ENCODE measurements at places on chromosomes 1 and 21. TPM values are rescaled to one million over a fixed set of nuclear protein-coding genes. Genes with fewer than 3 reads are reported as not detected.

- ATAC-seq = no peak
These were observed 496.4 kb downstream of the SETD4 start for GRCh38 chr21:35563885-35564451.

DNA sequence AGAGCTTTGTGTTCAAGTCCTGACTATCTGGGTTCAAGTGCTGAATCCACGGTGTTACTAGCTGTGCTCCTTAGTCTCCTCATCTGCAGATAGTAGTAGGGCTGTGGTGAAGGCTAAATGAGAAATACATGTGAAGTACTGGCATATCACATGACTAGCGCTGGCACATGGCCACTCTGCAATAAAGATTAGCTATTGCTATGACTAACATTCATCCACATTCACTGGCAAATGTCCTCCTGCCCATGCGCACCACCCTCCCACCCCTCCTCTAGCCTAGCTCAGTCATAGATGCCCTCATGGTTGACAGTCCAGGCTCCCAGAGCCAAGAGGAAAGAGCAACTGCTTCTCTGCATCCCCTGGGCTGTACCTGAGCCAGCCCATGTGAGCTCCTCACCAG, 8.5 kb upstream of the COL8A2 start:
- no peak for ATAC-seq

- no peak for ATAC-seq
These were observed 121.7 kb upstream of the FOXD3 start for GRCh38 chr1:63200676-63201075.

DNA sequence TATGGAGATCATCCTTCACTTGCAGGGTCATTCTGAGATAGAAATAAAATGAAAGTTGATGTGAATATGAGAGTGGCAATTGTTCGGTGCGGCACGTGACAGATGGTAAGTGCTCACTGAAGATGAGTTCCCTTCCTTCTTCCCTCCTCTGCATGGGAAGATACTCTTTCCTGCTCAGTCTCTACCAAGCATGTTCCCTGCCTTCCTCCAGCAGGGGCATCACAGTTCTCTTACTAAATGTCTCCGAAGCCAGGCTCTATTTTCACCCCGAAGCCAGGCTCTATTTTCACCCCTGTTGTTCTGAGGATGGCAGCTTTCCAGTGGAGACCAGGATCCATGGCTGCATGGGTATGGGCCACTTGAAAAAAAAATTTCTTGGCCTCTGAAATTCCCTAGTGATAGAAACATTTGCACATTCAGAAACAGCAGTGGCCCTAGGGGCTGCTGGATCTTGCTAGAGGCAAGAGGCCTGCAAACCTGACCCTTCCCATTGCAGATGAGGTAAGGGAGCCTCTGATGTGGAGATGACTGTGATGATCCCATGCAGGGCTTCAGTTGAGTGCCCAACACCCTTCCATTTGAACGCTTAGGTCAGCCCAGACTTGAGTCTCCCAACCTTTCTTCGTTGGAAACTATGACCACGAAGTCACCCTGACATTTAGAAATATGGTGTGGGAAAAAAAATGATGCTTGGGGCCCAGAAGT, 123.7 kb upstream of the HMGB4 start:
- no peak for ATAC-seq

GRCh38 chr1:156122519-156123355, 8.2 kb downstream of the LMNA start:
- ATAC-seq = no peak

- no peak for ATAC-seq
These were observed 88.1 kb upstream of the SPATA6 start for GRCh38 chr1:48560116-48560515.

GRCh38 chr1:207670997-207671396, 26.1 kb downstream of the CR1L start:
- ATAC-seq = no peak

- no peak for ATAC-seq
These were observed 9.1 kb downstream of the ASPM start for GRCh38 chr1:197137322-197137721.

The BTG3 gene
- total RNA-seq = 64.6 TPM

The LRRC71 gene
- not detected for total RNA-seq
